ENCODE measurements at places on chromosomes 3 and 15.
A peak's percentile ranks its signal among the peaks of the same experiment; 100 is the strongest.

DNA sequence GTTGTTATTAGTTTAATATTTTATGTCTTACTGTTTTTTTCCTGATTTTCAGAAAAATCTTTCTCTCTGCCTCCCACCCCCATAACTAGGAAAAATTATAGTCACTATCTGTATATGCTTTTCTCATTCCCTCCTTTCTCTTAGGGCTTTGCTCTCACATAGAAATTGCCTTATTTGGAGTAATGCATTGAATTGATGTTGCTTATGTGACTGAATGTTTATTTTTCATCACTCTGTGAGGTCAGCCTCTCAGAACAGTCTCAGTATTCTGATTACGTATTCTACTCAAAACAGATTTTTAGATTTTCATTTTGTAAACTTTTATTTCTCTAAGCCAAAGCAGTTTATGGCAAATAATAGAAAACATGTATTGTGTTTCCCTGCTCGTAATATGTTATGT is 121.0 kb downstream of the SLMAP start:
- no peak for DNase-seq

GRCh38 chr15:26628879-26629529 is 143.9 kb downstream of the GABRB3 start:
- DNase-seq: no peak

- DNase-seq: peak; percentile 34
These were observed 266.8 kb downstream of the ZNF385D start for GRCh38 chr3:21484057-21484827.

GRCh38 chr15:39092761-39093160 is 488.1 kb upstream of the THBS1 start:
- no peak for DNase-seq

- DNase-seq: no peak
These were observed 583.4 kb upstream of the ROBO1 start for GRCh38 chr3:80351201-80351600.

Data from AG04449 (cell line).